Breast epithelium (tissue), 4 donors: ENCODE measurements at places on chromosomes 3 and 15. TPM values are rescaled to one million over a fixed set of nuclear protein-coding genes. Genes with fewer than 3 reads are reported as not detected.

Gene ARHGAP11A
- total RNA-seq = 1.8 TPM

Gene KCNMB3
- 4.9 TPM for total RNA-seq

Gene NDUFB4
- 88.4 TPM for total RNA-seq

Gene CLEC3B
- total RNA-seq = 479 TPM

Gene FBXO40
- total RNA-seq = not detected

Gene CCNB2
- total RNA-seq = 0.29 TPM

Gene TLR9
- total RNA-seq = not detected

Gene RAD54L2
- total RNA-seq = 28.5 TPM

Gene SCG3
- total RNA-seq = not detected

Gene SNX22
- total RNA-seq = 0.48 TPM

DNA sequence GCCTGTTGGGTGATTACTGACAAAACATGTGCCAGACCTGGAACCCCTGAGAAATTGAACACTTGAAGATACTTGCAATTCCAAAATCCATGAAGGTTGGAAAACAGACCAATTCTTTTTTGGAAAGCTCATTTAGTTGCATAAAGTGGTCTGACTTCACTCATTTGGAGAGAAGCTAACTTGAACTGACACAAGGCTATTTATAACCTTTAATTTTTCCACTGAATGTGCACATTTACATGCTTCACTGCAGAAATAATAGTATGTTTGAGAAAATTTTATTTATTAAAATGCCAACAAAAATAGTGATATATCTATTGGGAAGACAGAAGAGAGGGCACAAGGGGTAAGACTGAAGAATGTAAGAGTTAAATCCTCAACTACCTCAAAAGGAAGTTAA, 92.1 kb downstream of the MOBP start:
- DNase-seq = no peak

GRCh38 chr3:42803414-42804105, 730 bp downstream of the HIGD1A start:
- no peak for DNase-seq

- no peak for DNase-seq
Observed at GRCh38 chr15:43111354-43111753, 5.5 kb upstream of the UBR1 start.

- no peak for DNase-seq
Observed at GRCh38 chr3:13085846-13086179, 12.6 kb upstream of the IQSEC1 start.

- no peak for DNase-seq
Observed at GRCh38 chr15:66739287-66739686, 37.3 kb downstream of the SMAD6 start.

GRCh38 chr3:55688154-55688553, 201.0 kb upstream of the WNT5A start:
- DNase-seq = no peak

DNA sequence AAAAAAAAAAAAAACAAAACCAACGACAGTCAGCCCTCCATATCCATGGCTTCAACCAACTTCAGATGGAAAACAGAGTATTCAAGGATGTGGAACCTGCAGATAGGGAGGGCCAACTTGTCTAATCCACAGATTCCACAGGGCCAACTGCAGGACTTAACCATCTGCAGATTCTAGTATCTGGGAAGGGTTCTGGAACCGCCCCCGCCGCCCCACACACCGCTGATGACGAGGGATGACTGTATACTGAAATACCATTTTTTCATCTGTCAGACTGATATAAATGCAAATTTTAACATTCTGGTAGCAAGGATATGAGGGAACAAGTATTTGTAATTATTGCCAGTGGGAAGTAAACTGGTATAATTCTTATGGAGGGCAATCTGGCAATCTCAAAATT, 29.5 kb downstream of the ADPGK start:
- DNase-seq = no peak

- DNase-seq = no peak
Observed at GRCh38 chr15:100836501-100836900, 43.1 kb upstream of the ALDH1A3 start.

- DNase-seq = peak; percentile 86
Observed at GRCh38 chr3:73100741-73101559, 39.5 kb downstream of the EBLN2 start.

- no peak for DNase-seq
Observed at GRCh38 chr3:108518895-108519294, 8.5 kb upstream of the MYH15 start.
